Psoas muscle (tissue), 8 donors: ENCODE measurements at places on chromosomes 12 and 14. TPM values are rescaled to one million over a fixed set of nuclear protein-coding genes. Genes with fewer than 3 reads are reported as not detected.

- no peaks in the 10 kb centered on the region for H3K36me3 ChIP-seq
- no peak for DNase-seq
- H3K4me1 ChIP-seq, result no peaks in the 10 kb centered on the region
- no peak overlapping the region for H3K4me3 ChIP-seq
Measured at GRCh38 chr12:87491089-87491488, 538.1 kb downstream of the C12orf50 start.

DNA sequence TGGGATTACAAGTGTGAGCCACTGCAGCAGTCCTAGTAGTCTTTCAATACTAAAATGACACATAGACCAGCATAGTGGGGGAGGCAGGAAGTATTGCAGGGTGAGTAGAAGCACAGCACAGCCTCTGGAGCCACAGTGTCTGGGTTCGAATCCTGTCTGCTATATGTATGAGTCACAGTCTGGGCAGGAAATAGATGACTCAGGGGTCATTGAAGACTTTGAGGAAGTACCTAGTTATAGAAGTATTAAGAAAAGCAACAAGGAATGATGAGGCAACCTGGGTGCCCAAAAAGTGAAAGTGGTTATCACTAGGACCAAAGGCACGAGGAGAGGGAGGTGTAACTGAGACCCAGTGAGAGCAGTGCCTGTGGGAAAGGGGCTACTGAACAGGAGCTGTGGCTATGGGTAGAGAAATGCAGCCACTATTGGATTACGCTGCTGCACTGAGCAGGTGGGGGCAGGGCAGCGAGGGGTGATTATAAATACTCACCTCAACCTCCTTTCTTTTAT is 124.0 kb downstream of the PDE3A start:
- no peaks in the 10 kb centered on the region for H3K4me1 ChIP-seq
- H3K27ac ChIP-seq, result no peak overlapping the region
- DNase-seq, result no peak
- H3K36me3 ChIP-seq, result no peaks in the 10 kb centered on the region

DNA sequence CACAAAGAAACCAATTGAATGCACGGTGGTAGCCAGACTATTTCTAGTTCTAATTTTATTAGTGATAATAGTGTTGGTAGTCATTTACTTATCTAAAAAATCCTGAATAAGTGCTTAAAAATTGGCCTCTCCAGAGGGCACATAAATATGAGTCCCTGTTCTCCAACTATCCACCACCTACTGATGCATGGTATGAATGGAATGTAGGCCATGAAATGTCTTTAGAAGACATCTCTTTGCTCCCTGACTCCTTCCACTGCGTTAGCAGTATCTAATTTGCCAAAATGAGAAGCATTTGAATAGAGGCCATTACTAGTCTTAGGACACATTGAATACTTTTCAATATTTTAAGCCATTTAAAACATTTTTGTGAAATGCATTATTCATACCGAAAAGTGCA is 261.7 kb downstream of the LRFN5 start:
- H3K36me3 ChIP-seq, result no peaks in the 10 kb centered on the region
- no peaks in the 10 kb centered on the region for H3K27me3 ChIP-seq
- no peak overlapping the region for H3K4me3 ChIP-seq
- DNase-seq, result no peak
- H3K27ac ChIP-seq, result no peak overlapping the region

DNA sequence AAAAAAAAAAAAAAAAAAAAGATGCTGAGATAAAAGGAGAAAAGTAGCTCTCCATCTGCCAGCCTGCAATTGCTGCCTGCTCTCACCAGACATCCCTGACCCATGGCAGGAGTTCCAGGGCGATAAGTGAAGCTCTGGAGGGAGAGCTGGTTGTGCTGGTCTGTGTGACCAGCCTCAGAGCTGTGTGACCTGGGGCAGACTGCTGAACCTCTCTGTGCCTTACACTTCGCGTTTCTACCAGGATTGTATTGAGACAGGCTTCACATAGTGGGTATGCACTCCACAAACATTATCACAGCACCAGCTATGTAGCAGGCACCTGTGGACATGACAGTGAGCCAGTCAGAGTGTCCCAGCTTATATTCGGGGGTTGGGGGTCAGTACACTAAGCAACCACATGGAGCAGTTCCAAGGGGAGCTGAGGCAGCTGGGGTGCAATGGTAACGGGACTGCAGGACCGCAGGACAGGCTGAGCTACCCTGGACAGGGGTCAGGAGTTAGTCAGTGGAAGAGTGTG is 57.5 kb downstream of the RBM19 start:
- H3K4me3 ChIP-seq, result no peak overlapping the region
- no peaks in the 10 kb centered on the region for H3K4me1 ChIP-seq
- no peak for DNase-seq

GRCh38 chr14:21940887-21941856 is 267.6 kb upstream of the OR4E1 start:
- H3K27ac ChIP-seq, result no peak overlapping the region
- no peaks in the 10 kb centered on the region for H3K36me3 ChIP-seq
- H3K27me3 ChIP-seq, result no peaks in the 10 kb centered on the region
- H3K4me3 ChIP-seq, result no peak overlapping the region

GRCh38 chr12:57524814-57525614 is 2.4 kb downstream of the MBD6 start:
- H3K36me3 ChIP-seq, result peaks cover 2% of the 10 kb centered on the region
- H3K27ac ChIP-seq, result no peak overlapping the region
- peaks cover 25% of the 10 kb centered on the region for H3K4me1 ChIP-seq
- peak; percentile 53 for DNase-seq
- peak overlapping the region; percentile 96 for H3K4me3 ChIP-seq

DNA sequence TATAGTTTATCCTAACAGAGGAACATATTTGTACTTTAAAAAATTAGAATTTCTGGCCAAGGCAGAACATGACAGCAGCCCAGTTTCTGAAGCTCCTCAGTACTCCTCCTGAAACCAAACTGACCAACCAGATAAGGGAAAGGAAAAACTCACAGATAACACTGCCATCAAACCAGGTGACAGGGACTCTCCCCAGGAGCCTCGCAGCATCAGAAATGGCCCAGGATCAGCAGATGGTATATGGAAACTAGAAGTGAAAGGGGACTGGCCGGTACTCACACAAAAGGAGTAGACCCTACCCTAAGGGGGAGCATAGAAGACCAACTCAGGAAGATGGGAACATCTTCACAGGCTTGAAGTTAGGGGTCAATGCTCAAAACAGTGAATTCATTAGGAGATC is 22.0 kb downstream of the GALC start:
- no peak overlapping the region for H3K4me3 ChIP-seq
- H3K27me3 ChIP-seq, result no peaks in the 10 kb centered on the region
- no peak for DNase-seq
- H3K36me3 ChIP-seq, result peaks cover 43% of the 10 kb centered on the region
- H3K4me1 ChIP-seq, result no peaks in the 10 kb centered on the region

GRCh38 chr12:15679151-15679550 is 110.0 kb downstream of the EPS8 start:
- no peak overlapping the region for H3K4me3 ChIP-seq
- DNase-seq, result no peak
- no peaks in the 10 kb centered on the region for H3K27me3 ChIP-seq
- H3K36me3 ChIP-seq, result no peaks in the 10 kb centered on the region
- no peak overlapping the region for H3K27ac ChIP-seq
- no peaks in the 10 kb centered on the region for H3K4me1 ChIP-seq

- peak overlapping the region; percentile 78 for H3K4me3 ChIP-seq
- no peaks in the 10 kb centered on the region for H3K27me3 ChIP-seq
- H3K36me3 ChIP-seq, result no peaks in the 10 kb centered on the region
- DNase-seq, result no peak
- H3K27ac ChIP-seq, result peak overlapping the region; percentile 92
Measured at GRCh38 chr12:93373961-93374656, 3.6 kb upstream of the NUDT4 start.

GRCh38 chr14:92744198-92744597 is 4.2 kb downstream of the LGMN start:
- H3K27me3 ChIP-seq, result no peaks in the 10 kb centered on the region
- H3K36me3 ChIP-seq, result peaks cover 2% of the 10 kb centered on the region
- peaks cover 7% of the 10 kb centered on the region for H3K4me1 ChIP-seq

DNA sequence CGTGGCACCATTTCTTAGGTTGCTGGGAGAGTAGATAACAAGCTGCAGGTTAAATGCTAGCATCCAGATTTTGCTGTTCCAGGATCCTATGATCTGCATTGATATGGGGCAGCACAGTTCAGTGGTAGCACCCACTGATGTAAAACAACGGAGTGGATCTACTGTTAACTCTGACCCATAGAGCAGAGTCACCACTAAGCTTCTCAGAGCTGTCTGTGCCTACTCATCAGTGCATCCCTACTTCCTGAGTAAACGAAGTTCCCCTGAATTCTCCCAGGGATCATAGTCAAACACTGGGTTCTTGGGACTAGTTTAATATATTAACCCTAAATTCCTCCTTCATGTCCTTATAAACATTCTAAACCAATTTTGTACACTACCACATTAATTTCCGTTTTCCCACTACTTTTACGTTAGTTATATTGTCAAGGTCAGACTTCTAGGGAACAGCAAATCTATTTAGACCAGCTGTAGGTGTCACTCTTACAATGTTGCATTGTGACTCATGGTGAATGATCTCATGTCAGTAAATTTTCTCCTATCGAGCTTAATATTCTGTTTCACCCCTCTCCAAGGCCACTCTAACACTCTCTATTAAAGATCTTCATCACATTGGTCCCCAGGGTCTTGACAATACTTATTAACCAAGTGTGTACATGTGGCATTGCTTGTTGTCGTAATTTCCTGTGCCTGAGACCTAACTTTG is 10.3 kb downstream of the RERGL start:
- no peak for DNase-seq
- no peaks in the 10 kb centered on the region for H3K36me3 ChIP-seq
- no peaks in the 10 kb centered on the region for H3K4me1 ChIP-seq
- H3K27ac ChIP-seq, result no peak overlapping the region
- no peak overlapping the region for H3K4me3 ChIP-seq
- no peaks in the 10 kb centered on the region for H3K27me3 ChIP-seq

DNA sequence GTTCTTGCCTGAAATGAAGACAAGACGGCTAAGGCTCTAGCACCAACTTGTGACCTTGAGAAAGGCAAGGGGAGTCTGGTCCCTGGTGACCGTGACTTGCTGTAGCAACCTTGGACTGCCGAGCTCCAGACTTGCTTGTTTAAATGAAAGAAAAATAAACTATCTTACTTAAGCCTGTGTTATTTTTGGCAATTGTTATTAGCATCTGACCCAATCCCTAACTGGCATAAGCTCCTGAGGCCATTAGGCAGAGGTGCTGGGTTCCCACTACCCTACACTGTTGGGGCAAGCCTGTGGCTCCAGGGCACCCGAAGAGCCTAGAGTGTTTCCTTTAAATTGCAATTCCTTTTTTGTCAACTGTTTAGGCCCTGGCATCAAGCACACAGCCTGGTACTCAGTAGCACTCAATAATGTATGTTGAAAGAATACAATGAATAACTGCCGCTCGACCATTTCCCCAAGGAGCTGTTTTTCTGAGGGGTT is 106.9 kb upstream of the HIF1A start:
- no peaks in the 10 kb centered on the region for H3K36me3 ChIP-seq
- no peak overlapping the region for H3K4me3 ChIP-seq
- H3K4me1 ChIP-seq, result peaks cover 9% of the 10 kb centered on the region
- H3K27ac ChIP-seq, result no peak overlapping the region

DNA sequence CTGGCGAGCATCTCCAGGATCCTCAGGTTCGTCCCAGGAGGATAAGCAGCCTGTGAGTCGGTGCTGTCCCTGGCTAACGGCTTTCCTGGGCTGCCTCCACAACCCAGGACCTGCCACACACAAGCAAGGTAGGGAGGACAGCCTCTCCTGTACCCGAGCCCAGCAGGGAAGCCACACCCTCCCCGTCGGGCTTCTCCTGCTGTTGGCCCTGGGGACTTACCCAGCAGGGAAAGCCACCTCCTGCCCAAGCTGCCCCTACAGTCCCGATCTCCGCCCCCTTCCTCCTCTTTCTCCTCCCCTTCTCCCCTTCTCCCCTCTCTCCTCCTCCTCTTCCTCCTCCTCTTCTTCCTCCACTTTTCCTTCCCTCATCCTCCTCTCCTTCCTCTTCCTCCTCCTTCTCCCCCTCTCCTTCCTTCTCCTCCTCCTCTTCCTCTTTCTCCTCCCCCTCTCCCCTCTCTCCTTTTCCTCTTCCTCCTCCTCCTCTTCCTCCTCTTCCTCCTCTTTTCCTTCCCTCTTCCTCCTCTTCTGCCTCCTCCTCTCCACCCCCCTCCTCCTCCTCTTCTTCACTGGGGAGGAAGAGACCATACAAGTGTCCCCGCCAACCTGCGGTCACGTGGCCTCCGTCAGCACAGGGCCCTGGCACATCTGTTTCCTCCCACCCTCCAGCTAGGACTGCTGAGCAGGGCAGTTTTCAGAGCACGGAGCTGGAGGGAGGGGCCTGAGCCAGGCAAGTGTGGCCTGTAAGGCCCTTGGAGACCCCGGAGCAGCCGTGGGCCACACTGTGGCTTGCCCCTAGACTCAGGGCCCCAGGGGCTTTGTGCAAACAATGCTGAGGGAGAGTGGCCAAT is 17.3 kb upstream of the RFLNA start:
- no peak overlapping the region for H3K4me3 ChIP-seq
- peaks cover 35% of the 10 kb centered on the region for H3K27me3 ChIP-seq
- no peaks in the 10 kb centered on the region for H3K36me3 ChIP-seq
- H3K4me1 ChIP-seq, result no peaks in the 10 kb centered on the region
- H3K27ac ChIP-seq, result no peak overlapping the region

- no peak for DNase-seq
- no peaks in the 10 kb centered on the region for H3K27me3 ChIP-seq
- no peaks in the 10 kb centered on the region for H3K36me3 ChIP-seq
- no peak overlapping the region for H3K27ac ChIP-seq
- no peak overlapping the region for H3K4me3 ChIP-seq
- H3K4me1 ChIP-seq, result no peaks in the 10 kb centered on the region
Measured at GRCh38 chr14:81144824-81145603, 75.7 kb downstream of the GTF2A1 start.

DNA sequence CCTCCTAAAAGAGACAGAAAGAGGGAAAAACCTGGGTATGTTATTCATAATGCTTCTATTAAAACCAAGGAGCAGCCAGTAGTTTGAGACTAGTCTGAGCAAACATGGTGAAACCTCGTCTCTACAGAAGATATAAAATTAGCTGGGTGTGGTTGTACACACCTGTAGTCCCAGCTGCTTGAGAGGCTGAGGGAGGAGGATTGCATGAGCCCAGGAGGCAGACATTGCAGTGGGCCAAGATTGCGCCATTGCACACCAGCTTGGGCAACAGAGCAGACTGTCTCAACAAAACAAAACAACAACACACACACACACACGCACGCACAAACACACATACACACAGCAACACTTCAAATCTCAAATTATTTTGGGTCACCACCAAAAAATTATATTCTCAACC is 27.8 kb downstream of the HECTD4 start:
- no peak overlapping the region for H3K27ac ChIP-seq
- H3K36me3 ChIP-seq, result no peaks in the 10 kb centered on the region
- no peaks in the 10 kb centered on the region for H3K27me3 ChIP-seq
- no peak for DNase-seq

The RFX4 gene
- 0.56 TPM for total RNA-seq

The NEDD1 gene
- total RNA-seq, result 13.5 TPM

The TSPAN31 gene
- total RNA-seq, result 17.1 TPM

The CATSPERB gene
- total RNA-seq, result 0.52 TPM

The BICDL1 gene
- not detected for total RNA-seq

The FOXM1 gene
- 0.59 TPM for total RNA-seq

The SALL2 gene
- total RNA-seq, result 3.8 TPM

The RSRC2 gene
- 57.2 TPM for total RNA-seq
